CD8-positive, alpha-beta memory T cell (primary cell): ENCODE measurements at places on chromosomes 2 and 18. TPM values are rescaled to one million over a fixed set of nuclear protein-coding genes. Genes with fewer than 3 reads are reported as not detected.

The VWA3B gene
- total RNA-seq: not detected

The ATIC gene
- 315 TPM for total RNA-seq

The SMIM21 gene
- total RNA-seq: not detected

The CNRIP1 gene
- total RNA-seq: 0.11 TPM

The ESPNL gene
- not detected for total RNA-seq

The EVX2 gene
- total RNA-seq: not detected

The ANKRD29 gene
- not detected for total RNA-seq

The PARD6G gene
- 0.48 TPM for total RNA-seq

The REG3G gene
- not detected for total RNA-seq

The KCNS3 gene
- not detected for total RNA-seq

The CAPN13 gene
- total RNA-seq: not detected

The IL36B gene
- total RNA-seq: not detected

The GCG gene
- total RNA-seq: not detected

The MEP1B gene
- not detected for total RNA-seq

The KATNAL2 gene
- total RNA-seq: 0.82 TPM

The SRD5A2 gene
- not detected for total RNA-seq

The TTN gene
- 0.80 TPM for total RNA-seq

The OXER1 gene
- 0.11 TPM for total RNA-seq

The OTX1 gene
- total RNA-seq: not detected

The RBKS gene
- total RNA-seq: 2.1 TPM

The RAD51AP2 gene
- total RNA-seq: not detected

The RFX8 gene
- total RNA-seq: not detected

The ABHD1 gene
- total RNA-seq: 0.90 TPM

The BCL2 gene
- total RNA-seq: 60.5 TPM

The TBR1 gene
- not detected for total RNA-seq

The LRP1B gene
- total RNA-seq: not detected

The TOGARAM2 gene
- 5.2 TPM for total RNA-seq
